Kidney tubule cell (primary cell): ENCODE measurements at places on chromosomes 13 and 19.

GRCh38 chr19:57348136-57348535 lies 2.9 kb upstream of the ZNF304 start:
- no peak for DNase-seq

DNA sequence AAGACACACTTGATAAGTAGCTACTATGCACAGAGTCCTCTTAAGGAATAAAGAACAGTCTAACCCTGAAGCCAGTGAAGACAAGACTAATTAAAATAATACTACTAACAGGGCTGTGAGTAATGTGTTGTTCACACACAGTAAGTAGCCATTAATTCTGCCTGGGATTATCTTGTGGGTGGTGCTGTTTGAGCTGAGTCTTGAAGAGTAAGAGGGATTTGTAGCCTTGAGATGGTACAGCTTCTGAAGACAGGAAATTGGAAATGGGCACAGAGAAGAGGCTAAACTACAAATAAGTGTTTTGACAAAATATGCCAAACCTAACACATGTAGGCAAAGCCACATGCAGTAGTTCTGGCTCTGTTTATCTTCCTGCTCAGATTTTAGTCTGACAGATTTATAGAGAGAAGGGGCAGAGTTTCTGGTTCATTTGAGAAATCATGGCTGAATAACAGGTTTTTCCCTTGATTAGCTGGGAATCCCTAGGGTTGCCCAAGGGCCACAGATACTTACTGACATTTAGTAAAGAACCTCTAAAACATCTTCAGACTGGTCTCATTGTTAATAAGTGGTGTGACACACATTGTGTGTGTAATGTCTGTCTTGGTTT lies 38.0 kb downstream of the ITGBL1 start:
- peak; percentile 8 for DNase-seq

DNA sequence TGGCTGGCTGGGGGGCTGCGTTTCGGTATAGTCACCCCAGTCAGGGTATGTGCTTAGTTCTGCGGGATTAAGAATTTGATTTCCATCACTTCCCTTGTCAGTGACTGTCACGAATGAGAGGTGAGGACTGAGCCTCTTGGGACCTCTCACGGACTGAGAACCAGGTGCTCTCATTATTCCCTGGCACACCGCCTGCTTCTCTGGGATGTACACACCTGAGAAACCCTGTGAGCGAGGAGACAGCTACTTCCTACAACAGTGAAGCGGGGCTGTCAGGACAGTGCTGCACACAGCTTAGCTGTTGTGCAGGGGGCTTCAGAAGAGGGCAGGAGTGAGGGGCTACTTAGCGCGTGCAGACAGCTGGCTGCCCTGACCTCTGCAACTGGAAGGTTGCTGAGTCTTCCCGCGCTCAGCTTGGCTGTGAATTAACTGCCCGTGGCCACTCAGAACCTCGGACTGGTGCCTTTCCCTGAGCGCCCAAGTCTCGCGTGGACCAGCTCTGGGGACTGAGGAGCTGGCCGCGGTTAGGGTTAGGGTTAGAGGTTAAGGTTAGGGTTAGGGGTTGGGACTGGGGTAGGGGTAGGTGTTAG lies 65.3 kb upstream of the MCF2L start:
- DNase-seq = no peak

- peak; percentile 77 for DNase-seq
Observed at GRCh38 chr13:52195401-52195837, 36.0 kb upstream of the NEK3 start.

DNA sequence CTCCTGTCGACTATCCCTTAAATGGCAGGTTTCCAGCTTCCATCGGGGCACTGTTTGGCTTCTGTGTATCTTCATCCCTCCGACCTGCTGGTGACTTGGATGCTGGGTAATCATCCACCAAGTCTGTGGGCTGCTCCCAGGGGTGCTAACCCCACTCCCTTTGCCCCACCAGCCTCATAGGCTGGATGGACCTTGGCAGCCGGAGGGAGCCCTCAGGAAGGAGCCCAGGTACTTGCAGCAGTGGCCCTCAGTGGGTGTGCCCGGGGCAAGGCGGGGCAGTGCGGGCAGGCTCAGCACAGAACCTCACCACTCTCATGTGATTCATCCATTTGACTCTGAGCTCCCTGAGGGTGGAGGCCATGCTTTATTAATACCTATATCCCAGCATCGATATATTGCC lies 27.4 kb upstream of the TUBGCP3 start:
- no peak for DNase-seq

GRCh38 chr13:73833325-73834070 lies 300.7 kb downstream of the KLF12 start:
- DNase-seq = no peak

- no peak for DNase-seq
Observed at GRCh38 chr13:32175307-32175706, 139.9 kb downstream of the ZAR1L start.

DNA sequence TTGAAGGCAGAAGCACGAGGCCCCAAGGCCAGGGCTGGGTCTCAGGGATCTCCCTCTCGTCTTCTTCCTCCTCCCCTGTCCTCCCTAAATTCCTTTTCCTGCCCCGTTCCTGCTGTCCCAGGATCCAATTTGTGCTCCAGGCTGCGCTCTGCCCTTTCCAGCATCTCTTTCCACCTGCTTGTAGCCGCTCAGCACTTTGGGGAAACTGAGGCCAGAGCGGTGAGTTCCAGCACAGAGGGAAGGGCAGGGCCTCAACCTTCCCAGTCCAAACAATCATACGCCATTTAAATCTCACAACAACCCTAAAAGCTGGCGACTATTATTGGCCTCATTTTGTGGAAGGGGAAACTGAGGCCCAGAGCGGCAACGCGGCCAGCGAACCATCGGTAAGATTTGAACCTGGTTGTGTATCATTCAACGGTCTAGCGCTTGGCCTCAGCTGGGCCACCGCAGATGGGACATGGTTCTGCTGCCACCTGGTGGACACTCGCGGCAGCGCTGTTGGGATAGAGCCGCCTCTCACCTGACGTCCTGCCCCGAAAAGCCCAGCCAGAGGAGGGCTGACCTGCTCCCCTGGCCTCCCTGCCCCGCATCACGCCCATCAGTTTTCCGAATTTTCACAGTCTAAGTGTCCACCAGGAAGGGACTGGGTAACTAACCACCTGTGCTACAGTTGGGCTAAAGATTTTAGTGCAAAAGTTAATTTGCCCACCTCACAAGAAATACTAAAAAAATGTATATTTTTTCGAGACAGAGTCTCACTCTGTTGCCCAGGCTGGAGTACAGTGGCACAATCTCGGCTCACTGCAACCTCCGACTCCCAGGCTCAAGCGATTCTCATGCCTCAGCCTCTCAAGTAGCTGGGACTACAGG lies 4.2 kb upstream of the RPL18A start:
- DNase-seq = peak; percentile 76

GRCh38 chr13:78719367-78719766 lies 60.4 kb upstream of the OBI1 start:
- DNase-seq = no peak

DNA sequence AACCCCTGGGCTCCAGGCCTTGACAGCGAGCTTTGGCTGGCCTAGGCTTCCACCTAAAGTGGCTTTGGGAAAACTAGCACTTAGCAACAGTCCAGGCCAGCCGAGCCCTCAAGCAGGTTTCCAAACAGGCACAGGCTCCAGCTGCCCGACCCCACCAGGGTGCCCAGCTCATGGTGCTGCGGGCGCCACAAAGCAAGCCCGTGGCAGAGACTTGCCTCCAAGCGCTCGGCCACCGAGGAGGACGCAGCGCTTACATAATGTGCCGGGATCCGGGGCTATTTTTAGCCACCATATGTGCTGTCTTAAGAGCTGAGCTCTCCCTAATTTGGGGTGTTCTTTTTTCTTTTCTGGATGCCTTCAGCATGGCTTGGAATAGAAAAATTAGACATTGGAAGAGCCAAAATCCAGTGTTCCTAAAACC lies 56.1 kb upstream of the F7 start:
- DNase-seq = no peak

GRCh38 chr19:33679696-33680095 lies 57.9 kb downstream of the CHST8 start:
- no peak for DNase-seq

DNA sequence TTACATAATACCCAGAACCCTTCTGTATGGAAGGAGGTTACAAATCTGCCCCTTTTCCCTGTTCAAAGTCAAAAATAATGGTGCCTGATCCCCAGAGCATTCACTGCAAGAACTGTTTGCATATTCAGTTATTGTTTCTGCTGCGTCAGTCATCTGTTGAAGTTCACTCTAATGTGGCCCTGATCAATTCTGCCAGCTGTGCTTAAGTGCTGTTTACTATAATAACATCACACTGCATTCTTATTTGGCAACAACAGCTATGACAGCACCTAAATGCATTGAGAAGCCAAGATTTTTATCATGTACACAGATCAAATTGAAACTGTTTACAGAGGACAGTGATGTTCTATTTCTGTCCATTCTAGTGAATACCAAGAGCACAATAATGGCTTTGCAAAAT lies 115.9 kb downstream of the DACH1 start:
- DNase-seq = no peak

- no peak for DNase-seq
Observed at GRCh38 chr13:29892151-29892550, 41.7 kb upstream of the UBL3 start.

DNA sequence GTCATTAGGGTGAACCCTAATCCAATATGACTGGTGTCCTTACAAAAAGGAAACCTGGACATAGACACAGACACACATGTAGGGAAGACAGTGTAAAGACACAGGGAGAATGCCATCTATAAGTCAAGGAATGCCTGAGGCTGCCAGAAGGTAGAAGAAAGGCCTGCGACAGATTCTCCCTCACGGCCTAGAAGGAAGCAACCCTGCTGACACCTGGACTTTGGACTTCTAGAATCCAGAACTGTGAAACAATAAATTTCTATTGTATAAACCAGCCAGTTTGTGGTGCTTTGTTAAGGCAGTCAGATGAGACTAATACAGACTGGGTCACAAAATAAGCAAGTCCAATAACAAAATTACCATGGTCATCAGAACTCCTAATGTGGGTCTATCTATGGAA lies 120.4 kb downstream of the ENOX1 start:
- no peak for DNase-seq

DNA sequence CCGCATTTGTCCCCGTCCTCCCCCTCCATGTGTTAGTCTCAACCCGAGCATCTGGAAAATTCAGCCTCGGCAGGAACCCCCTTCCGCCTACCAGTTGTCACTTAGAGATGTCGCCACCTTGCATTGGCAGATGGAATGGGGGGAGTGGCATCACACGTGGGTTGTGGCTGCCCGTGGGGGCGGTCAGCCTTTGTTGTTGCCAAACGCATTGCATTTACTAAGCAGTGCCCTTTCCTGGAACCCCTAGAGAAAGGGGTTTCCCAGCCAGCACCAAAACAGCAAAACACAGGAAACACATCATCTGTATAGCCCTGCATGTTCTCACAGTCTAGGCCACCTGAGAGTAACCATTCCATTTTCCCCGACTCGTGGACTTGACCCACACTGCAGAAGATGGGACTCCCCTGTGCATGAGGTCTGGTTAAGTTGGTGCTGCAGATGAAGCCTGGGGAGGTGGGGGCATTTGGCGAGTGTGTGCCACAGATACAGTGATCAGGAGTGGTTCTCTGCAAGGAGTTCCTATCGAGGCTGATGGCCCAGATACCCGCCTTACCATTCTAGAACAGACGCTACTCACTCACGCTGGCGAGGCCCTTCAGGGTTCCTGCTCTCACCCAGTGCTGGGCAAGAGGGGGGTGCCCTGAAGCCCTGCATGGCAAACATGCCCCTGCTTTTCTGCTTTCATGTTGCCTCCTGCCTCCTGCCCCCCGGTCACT lies 38.3 kb downstream of the TMED1 start:
- DNase-seq = no peak
